Right renal cortex interstitium (tissue), 3 donors: ENCODE measurements at places on chromosomes 11 and 22. TPM values are rescaled to one million over a fixed set of nuclear protein-coding genes. Genes with fewer than 3 reads are reported as not detected.

DNA sequence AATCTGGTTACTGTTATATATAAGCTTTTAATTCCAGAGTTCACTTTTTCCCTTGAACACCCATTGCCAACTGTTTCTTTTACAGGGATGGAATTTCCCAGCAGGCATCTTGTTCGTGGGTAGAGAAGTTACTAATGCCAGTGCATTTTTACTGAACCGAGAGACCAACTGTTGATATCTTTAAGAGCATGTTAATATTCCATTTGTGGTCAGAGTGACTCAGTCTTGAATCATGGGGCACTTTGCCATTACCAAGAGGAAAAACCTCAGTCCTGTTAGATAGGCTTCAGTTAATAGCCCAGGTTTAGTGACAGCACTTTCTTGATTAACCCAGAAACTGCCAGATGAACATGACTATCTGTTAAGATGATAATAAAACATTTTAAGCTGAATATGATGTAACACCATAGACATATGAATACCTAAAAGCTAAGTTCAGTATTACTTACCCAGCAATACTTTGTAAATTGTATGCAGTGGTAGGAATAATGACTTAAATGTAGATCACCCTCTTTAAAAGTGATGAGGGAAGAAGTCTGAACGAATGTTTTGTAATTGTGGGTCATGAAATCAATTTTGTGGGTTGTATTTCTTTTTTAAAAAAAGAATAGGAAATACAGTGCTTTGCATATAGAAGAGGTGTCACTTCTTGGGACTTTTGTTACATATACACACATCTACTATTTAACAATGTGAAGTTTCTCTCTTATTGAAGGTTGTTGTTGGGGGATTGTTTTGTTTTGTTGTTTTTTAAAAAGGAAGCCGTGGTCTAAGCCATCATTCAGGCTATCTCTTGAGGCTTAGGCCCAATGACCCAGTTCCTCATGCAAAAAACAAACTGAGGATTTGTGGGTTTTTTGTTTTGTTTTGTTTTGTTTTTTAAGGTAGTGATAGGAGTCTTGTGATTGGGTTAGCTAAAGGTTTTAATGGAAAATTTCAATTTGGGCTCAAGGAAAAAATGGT, 79.2 kb upstream of the GRIK4 start:
- no peak for DNase-seq

DNA sequence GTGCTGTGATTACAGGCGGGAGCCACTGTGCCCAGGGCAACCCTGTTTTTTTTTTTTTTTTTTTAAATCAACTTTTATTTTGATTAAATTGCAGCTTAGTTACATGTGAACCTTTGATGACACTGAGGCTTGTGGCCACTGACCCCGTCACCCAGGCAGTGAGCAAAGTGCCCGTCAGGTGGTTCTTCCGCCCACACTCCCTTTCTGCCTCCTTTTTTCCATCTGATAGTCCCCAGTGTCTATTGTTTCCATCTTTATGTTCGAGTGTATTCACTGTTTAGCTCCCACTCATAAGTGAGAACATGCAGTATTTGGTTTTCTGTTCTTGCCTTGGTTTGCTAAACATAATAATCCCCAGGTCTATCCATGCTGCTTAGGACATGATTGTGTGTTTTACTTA, 110.9 kb upstream of the GRK3 start:
- no peak for DNase-seq

- DNase-seq: no peak
These were observed 21.6 kb downstream of the PARVG start for GRCh38 chr22:44202261-44202789.

- DNase-seq: no peak
These were observed 143.8 kb upstream of the DDI1 start for GRCh38 chr11:103892603-103893002.

The STX5 gene
- 54.5 TPM for polyA plus RNA-seq

DNA sequence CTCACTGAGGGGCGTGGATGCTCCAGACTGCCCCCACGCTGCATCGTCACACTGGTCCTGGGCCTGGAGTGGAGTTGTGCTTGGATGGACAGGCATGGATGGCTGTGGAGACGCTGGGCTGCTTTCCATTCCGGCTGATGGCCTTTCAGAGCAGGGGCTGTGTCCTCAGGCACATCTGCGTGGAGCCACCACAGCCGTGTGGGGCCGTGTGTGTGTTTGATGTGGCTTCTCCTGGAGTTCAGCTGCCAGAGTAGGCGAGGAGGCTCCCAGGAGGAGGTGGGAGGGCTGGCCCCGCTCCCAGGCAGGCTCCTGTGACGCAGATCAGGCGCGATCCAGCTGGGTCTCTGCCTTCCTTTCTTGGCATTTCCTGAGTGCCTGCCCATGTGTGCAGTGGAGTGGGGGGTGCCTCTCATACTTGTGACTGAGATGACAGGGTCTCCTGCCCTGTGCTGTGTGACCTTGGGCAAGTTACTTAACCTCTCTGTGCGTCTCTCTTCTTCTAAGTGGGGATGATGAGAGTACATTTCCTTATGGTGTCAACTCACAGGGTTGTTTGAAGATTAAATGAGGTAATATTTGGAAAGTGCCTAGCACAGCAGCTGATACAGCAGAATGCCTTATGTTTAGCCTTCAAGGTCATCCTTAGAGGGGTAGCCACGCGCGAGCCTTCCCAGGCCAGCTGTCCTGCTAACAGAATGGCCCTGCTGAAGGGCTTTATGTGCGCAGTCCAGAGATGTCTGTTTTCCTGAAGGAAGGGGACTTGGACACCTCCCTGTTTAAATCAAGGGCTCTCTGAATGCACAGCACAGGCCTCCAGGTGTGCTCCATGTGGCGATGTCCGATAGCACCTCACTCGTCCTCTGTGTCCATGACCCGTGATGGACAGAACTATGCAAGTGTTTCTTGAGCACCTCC, 33.5 kb downstream of the GLB1L2 start:
- DNase-seq: no peak

DNA sequence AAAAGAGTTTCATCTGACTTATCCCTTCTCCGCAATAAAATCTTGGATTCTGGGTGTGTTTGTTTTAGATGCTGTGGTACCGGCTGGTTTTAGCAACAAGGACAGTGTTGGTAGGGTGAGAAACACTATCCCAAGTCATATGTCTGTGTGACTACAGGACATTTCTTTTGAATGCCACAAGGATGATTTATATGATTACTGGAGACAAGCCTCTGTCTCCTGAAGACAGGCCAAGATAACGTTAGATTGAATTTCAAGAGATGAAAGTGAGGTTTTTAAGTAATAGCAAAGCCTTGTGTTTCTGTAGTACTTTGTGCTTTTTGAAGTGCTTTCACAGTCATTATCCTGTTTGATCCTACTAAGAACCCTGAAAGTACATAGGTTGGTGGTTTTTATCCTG, 101.6 kb downstream of the COMMD9 start:
- no peak for DNase-seq

DNA sequence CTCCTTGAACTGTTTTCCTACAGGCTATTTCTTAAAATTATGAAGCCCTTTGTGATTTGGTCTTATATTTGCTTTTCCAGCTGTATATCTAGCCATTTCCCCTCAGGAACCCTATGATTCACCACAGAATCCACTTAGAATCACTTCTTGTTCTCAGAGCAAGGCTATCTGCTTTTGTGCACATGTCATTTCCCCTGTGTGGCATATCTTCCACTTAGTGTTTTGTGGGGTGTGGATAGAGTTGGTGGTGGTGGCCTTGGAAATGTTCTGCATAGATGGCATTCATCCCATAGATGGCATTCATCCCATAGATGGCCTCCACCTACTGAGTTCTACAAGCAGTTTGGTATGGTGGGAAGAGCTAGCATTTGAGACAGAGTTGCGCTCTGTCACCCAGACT, 44.7 kb downstream of the SWAP70 start:
- no peak for DNase-seq

The OR51D1 gene
- polyA plus RNA-seq: not detected

GRCh38 chr11:122879785-122880184, 2.8 kb upstream of the JHY start:
- no peak for DNase-seq

DNA sequence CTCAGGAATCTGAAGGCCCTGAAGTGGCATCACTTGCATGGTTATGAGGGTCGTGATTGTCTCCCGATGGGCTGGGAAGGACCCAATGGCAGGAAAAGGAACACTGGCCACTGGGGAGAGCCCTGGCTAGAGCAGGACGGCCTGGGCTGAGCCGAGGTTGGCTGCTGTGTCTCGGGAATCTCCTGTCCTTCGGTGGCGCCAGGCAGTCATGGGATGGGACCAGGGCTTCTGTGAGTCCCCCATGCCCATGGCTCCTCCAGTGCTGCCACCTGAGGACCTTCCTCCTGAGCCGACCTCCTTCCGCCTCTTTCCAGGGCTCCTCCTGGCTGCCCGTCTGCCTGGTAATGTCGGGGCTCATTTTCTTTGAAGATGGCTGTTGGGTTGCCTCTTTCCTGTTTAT, 1394.0 kb downstream of the BRD1 start:
- DNase-seq: no peak

The MTMR2 gene
- polyA plus RNA-seq: 63.8 TPM

The CLCF1 gene
- polyA plus RNA-seq: 4.5 TPM

DNA sequence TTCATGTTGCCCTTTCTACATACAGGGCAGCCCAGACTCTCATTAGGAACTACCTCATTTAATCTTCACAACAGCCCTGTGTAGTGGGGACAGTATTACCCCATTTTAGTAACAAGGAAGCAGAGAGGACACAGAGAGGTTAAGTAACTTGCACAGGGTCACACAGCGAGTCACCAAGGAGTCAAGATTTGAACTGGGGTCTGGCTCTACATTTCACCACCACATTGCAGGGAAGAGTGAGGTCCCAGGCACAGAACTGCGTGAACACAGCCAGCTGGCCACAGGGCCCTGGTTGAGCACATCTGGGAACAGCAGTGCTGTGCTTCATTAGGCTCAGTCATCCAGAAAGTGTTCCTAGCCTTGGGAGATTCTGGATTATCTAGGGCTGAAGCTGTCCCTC, 45.4 kb upstream of the ISX start:
- DNase-seq: no peak

- no peak for DNase-seq
These were observed 9.5 kb downstream of the MAPK8IP2 start for GRCh38 chr22:50610041-50610451.

The TESMIN gene
- polyA plus RNA-seq: 18.6 TPM

GRCh38 chr11:65454311-65454695, 31.7 kb downstream of the NEAT1 start:
- no peak for DNase-seq

GRCh38 chr11:57235761-57236703, 1.0 kb downstream of the APLNR start:
- DNase-seq: no peak

DNA sequence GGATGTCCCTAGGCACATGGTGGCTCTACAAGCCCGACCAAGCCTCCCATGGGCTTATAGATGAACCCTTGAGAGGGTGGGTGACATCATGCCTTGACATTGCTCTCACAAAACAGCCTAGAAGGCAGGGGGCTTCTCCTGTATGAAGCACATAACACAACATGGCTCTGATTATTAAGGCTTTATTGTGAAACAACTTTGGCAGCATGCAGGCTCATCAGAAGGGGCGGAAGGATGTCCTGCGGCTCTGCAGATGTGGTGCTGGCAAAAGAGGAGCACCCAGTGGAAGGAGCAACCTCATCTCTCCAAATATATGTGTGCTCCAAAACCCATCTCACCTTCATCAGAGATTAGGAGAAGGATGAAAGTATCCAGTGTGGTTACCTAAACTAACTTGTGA, 100.4 kb downstream of the MPPED2 start:
- DNase-seq: no peak

GRCh38 chr11:116272181-116272789, 500.5 kb downstream of the BUD13 start:
- DNase-seq: no peak

The FOLR1 gene
- polyA plus RNA-seq: 50.6 TPM

DNA sequence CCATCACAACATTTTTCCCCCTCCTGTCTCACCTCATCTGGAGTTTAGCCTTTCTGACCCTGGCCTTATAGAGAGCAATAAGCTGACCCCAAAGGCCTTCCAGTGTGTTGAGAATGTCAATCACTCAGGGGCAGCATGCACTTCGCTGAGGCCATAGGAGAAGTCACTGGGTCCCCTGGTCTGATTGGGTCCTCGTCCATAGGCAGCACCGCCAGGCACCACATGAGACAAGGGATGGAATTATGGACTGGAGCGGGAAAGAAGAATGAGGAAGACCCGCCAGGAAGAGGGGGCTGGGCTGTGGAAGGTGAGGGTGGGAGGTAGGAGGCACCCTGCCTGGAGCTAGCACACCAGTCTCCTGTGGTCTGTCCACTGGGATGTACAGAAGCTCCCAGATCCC, 72.9 kb downstream of the DSCAML1 start:
- no peak for DNase-seq

The SPI1 gene
- polyA plus RNA-seq: 2.5 TPM

The OR52I2 gene
- 0.03 TPM for polyA plus RNA-seq

DNA sequence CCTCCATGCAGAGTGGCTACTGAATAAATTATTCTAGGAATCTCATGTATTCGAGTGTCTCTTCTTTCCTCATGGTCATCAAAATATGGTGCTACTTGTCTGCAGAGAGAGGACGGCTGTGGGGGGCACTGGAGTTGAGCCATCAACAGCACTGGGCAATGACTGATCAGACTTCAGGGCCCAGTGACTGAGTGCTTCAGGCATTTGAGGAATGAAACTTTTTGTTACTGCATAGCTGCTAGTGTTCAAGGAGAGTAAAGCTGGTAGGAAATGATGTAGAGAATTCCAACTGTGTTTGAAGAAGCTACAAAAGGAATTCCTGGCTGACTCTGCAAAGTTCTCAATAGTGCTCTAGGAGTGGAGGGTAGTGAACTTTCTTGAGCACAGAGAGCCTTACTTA, 277.7 kb downstream of the CADM1 start:
- no peak for DNase-seq

The KCNA4 gene
- 0.18 TPM for polyA plus RNA-seq

DNA sequence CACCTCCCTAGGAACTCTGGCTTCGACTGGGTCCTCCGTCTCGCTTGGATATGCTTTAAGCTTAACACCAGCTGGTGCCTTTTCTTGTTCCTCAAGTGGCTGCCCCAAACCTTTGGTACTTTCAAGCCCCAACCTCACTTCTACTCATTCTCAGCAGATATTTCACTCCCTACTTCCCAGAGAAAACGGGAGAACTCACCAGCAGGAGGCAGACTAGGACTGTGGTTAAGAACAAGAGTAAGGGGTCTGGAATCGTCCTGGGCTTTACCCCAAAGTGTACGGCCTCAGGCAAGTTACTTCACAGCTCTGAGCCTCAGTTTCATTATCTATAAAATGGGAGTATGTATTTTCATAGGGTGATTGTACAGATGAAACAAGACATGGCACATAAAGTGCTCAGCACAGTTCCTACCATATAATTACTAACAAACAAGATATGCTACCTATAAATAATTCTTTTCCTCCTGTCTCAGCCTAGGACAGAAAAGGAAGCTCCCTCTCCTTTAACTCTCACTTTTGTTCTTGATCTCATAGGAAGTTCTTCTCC, 37.8 kb downstream of the PAMR1 start:
- DNase-seq: no peak

The TIGD3 gene
- polyA plus RNA-seq: 0.62 TPM

GRCh38 chr11:119691020-119691666, 37.9 kb downstream of the NECTIN1 start:
- no peak for DNase-seq
